ENCODE measurements at places on chromosomes 12 and 14. TPM values are rescaled to one million over a fixed set of nuclear protein-coding genes. Genes with fewer than 3 reads are reported as not detected.

The DHRS2 gene
- 55.2 TPM for polyA plus RNA-seq

The CMTM5 gene
- 3.9 TPM for polyA plus RNA-seq

The NR4A1 gene
- 14.2 TPM for polyA plus RNA-seq

The IFNG-AS1 gene
- not detected for polyA plus RNA-seq

The KRT1 gene
- polyA plus RNA-seq: 0.19 TPM

The DPF3 gene
- 5.8 TPM for polyA plus RNA-seq

The KCNH5 gene
- 0.07 TPM for polyA plus RNA-seq

The RASSF3 gene
- 22.7 TPM for polyA plus RNA-seq

The RAD51AP1 gene
- 27.5 TPM for polyA plus RNA-seq

The ESRRB gene
- 7.3 TPM for polyA plus RNA-seq

The ANO2 gene
- polyA plus RNA-seq: 4.0 TPM

The GPR162 gene
- 22.1 TPM for polyA plus RNA-seq

The TM9SF1 gene
- polyA plus RNA-seq: 40.9 TPM

The PRICKLE1 gene
- 49.1 TPM for polyA plus RNA-seq

The MUCL1 gene
- 0.24 TPM for polyA plus RNA-seq

The CCDC63 gene
- polyA plus RNA-seq: not detected

The NFATC4 gene
- polyA plus RNA-seq: 49.7 TPM

The NTF3 gene
- 4.3 TPM for polyA plus RNA-seq

The OR6J1 gene
- 0.07 TPM for polyA plus RNA-seq

The TNS2 gene
- 76.8 TPM for polyA plus RNA-seq

The WDHD1 gene
- polyA plus RNA-seq: 20.0 TPM

The SLC5A8 gene
- polyA plus RNA-seq: 37.2 TPM

The ANG gene
- 4.8 TPM for polyA plus RNA-seq

The GPRC5D gene
- 0.72 TPM for polyA plus RNA-seq

The CIROP gene
- polyA plus RNA-seq: not detected

The ZCCHC8 gene
- polyA plus RNA-seq: 34.3 TPM

The DEPDC4 gene
- polyA plus RNA-seq: 5.2 TPM

The NRXN3 gene
- polyA plus RNA-seq: 5.6 TPM

The DCD gene
- not detected for polyA plus RNA-seq

The NRL gene
- polyA plus RNA-seq: 1.8 TPM

The TMPRSS12 gene
- 0.06 TPM for polyA plus RNA-seq

The PMEL gene
- polyA plus RNA-seq: 3.0 TPM

The FKBP3 gene
- 130 TPM for polyA plus RNA-seq

The SYT1 gene
- polyA plus RNA-seq: 21.4 TPM

The IKBIP gene
- 30.2 TPM for polyA plus RNA-seq

The TEX52 gene
- polyA plus RNA-seq: 0.44 TPM

The TBX3 gene
- polyA plus RNA-seq: 72.6 TPM

Data from right renal cortex interstitium (tissue), 3 donors.